ENCODE measurements at places on chromosomes 12 and 14.

DNA sequence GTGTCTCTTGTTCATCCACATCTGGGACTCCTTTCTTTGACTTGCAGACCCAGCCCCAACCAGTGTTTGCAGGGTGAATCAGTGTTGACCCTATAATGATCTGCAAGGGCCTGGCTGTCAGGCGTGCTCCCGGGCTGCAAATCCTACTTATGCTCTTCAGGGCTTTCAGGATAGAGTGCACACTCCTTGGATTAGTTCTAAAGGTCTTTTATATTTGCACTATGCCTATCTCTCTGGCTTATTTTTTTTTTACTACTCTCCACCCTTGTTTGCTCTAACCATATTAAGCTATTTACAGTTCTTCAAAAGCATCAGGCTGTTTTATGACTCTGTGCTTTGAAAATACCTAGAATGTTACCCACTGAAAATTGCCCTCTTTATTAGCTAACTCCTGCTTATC lies 4.3 kb upstream of the PRICKLE1 start:
- DNase-seq: no peak

- DNase-seq: no peak
Measured at GRCh38 chr12:28202374-28203130, 12.3 kb downstream of the CCDC91 start.

- peak; percentile 24 for DNase-seq
Measured at GRCh38 chr12:70556179-70556869, 80.9 kb downstream of the PTPRB start.

DNA sequence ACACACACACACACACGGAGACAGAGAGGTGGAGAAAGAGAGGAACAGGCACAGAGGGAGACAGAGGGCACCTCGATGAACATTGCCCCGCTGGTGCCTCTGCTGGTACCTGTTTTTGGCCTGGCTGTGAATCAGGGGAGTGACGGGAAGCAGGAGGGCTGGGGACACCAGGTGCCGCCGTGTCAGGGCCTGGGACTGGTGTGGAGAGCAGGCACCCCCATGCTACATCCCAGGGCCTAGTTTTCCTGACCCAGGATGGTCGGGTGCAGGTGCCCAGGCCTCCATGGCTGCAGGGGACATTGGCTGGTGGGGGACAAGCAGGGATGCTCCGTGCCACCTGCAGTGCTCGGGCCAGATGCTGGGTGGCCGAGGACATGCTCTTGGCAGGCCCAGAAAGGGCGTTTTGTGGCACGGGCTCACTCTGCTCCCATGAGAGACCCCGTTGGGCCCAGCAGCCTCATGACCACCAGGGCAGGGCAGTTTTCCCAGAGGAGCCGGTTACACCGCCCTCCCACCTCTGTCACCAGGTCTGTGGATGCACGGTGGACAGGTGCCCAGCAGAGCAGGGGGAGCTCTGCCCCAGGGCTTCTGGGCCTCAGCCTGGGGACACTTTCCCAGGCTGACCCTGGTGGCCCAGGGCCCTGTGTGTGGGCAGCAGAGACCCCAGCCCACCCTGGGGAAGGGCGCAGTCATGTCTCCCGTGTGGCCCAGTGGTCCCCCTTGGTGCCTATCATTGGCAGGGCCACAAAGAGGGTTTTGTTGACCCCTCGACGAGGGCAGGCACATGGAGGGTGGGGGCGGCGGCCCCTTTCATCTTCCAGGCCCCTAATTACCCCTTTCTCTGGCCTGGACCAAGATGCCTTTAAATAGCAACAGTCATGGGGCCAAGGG lies 207.5 kb upstream of the RTL1 start:
- DNase-seq: no peak

- DNase-seq: no peak
Measured at GRCh38 chr12:52696588-52696987, 6.7 kb downstream of the KRT77 start.

DNA sequence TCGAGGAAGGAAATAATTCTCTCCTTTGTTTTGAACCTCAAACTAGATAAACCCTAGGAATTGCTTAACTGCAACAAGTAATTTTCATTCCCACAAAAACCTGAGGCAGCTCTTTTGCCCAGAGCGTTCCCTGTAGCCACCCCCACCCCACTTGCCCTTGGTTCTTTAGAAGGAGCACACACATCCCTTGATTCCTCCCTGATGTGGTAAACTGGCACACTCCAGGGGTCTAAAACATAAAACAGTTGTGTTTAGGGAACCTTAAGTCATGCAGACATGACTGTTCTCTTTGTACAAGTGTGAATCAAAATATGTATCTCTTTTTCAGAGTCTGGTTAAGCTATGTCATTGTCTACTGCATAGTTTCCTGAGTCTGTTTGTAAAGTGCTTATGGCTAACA lies 14.0 kb downstream of the MAPK1IP1L start:
- DNase-seq: no peak

DNA sequence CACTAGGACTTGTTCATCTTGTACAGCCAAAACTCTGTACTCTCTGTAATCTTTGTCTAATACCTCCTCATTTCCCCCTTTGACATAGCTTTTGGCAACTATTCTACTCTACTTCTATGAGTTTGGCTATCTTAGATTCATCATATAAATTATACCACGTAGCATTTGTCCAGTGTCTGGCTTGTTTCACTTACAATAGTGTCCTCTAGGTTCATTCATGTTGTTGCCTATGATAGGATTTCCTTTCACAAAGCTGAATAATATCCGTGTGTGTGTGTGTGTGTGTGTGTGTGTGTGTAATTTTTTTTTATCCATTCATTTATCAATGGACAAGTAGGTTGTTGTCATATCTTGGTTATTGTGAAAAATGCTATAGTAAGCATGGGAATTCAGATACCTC lies 209.5 kb downstream of the KCNC2 start:
- no peak for DNase-seq

- DNase-seq: no peak
Measured at GRCh38 chr12:131096681-131097181, 143.0 kb downstream of the ADGRD1 start.

GRCh38 chr12:108009442-108010070 lies 119.5 kb upstream of the WSCD2 start:
- DNase-seq: no peak
